ENCODE measurements at places on chromosomes 5 and 9.

DNA sequence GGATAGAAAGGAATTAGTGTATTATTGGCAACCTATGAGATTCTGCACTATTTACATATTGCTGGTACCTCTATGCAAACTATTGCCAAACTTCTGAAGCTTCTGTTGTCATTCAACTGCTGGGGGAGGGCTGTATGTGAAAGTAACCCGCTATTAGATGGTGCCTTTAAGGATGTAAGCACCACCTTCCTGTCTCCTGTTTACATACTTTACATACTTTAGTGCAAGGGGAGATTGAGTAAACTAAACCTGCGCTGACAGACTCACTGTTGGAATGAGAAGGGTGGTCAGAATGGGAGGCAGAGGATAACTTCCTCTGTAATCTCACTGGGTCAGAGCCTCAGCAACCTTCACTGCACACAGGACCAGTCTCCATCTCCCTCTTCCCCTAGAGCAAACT lies 123.8 kb downstream of the NR3C1 start:
- DNase-seq, result no peak

DNA sequence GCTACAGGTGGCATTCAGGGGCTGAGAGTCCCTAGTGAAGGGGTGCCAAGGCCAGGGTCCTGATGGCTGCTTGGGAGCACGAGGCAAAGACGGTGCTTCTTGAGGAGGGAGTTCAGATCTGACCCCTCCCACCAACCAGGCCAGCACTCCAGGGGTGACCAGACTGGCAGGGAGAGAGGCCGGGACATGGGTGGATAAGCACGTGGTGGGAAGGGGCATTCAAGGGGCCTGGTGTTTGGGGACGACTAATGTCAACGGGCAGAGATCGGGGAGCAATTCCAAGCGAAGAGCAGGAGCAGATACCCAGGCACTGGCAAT lies 4.5 kb downstream of the RGS14 start:
- no peak for DNase-seq

DNA sequence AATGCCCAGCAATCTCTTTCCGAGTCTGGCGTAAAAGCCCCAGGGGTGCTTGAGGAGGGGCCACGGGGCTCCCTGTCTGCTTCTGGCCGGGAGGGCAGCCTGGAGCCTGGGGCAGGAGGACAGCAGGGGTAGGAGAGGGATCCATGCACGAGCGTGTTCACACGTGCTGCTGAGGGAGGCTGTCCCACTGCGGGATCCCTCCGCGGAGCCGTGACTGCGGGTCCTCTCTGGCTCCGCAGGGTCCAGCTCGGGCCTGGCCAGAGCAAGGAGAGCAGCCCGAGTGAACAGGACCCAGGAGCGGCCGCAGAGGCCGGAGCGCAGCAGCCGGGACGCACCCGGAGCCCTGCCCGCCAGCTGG lies 78.4 kb downstream of the ZNF354C start:
- DNase-seq, result no peak

GRCh38 chr5:147509041-147509709 lies 693 bp downstream of the DPYSL3 start:
- no peak for DNase-seq

- DNase-seq, result no peak
Measured at GRCh38 chr9:110767559-110768063, 99.0 kb downstream of the MUSK start.

- DNase-seq, result no peak
Measured at GRCh38 chr5:137442660-137443059, 56.5 kb downstream of the SPOCK1 start.

DNA sequence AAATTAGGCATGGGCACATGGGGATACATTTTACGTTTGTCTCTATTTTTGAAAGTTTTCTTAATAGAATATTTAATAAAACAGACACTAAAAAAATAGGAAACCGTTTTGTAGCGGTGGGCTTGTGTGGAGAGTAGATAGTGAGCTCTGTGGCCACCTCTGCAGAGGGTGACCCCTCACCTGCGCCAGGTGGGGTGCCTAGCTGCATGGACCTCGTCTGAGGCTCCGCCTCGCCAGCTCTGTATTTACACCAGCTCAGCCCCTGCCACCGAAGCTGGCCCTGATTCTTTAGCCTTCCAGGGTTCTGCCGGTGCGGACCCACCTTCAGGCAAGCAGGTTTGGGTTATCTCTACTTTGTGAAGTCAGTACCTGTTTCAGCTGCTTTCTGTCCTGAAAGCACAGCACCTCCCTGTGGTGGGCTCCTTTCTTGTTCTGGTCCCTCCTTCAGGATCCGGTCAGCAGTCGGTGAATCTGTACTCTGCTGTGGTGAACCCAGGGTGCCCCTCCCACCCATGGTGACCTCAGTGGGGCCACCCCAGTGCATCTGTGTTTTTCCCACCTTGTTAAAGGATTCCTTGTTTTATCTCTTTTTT lies 105.2 kb upstream of the CACNA1B start:
- DNase-seq, result no peak

GRCh38 chr9:76996700-76997099 lies 22.8 kb upstream of the FOXB2 start:
- DNase-seq, result no peak

- no peak for DNase-seq
Measured at GRCh38 chr5:106290841-106291240, 1379.9 kb downstream of the EFNA5 start.

DNA sequence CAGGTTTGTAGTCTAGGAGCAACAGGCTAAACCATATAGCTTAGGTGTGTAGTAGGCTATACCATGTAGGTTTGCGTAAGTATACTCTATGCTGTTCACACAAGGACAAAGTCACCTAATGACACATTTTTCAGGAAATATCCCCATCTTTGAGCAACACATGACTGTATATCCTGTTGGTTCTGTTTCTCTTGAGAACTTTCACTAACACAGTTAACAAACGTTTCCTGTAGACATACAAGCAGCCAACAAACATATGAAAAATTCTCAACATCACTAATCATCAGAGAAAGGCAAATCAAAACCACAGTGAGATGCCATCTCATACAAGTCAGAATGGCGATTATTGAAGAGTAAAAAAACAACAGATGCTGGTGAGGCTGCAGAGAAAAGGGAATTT lies 68.2 kb downstream of the NR2F1-AS1 start:
- no peak for DNase-seq

All from frontal cortex (tissue), 4 donors.